ENCODE measurements at places on chromosomes 1 and 21.

DNA sequence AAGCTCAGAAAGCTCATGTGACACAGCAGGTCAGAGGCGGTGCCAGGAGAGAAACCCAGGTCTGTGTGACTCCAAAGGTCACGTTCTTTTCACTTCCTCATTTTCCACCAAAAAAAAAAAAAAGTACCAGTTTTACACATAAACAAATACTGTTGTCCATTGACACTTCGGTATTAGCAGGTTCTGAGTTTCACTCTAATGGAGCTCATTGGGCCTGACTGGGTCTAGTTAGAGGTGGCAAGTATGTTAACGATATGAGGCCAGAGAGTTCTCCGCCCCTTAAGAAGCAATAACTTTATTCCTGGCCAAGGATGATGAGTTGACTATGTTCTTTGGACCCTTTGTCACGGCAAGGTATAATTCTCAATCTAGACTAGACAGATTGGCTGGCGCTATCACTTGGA lies 30.0 kb upstream of the SDE2 start:
- DNase-seq, result no peak

DNA sequence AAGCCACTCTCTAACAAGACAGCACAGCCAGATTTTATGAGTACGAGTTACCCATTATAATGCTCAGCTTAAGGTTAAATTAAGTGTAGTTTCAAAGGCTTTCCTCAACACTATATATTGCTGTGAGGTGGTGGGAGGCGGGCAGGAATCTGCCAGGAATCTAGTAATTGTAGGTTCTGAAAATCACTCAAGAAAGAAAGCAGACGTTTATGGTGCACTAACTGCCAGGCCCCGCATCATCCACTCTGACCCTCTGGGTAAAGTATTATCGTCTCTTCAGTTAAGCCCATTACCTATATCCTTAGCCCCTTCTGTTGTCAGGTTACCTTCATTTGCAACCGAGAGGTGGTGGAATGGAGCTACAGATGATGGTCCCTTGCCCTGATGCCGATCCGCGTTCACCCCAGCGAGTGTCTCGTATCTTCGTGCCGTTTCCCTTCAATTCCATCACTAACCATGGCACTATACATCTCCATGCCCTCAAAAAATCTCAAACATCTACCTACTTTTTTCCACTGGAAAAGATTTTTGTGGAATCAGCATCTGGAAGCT lies 12.4 kb downstream of the HMGN1 start:
- no peak for DNase-seq

GRCh38 chr1:192703283-192704206 lies 67.6 kb downstream of the RGS13 start:
- DNase-seq, result no peak

DNA sequence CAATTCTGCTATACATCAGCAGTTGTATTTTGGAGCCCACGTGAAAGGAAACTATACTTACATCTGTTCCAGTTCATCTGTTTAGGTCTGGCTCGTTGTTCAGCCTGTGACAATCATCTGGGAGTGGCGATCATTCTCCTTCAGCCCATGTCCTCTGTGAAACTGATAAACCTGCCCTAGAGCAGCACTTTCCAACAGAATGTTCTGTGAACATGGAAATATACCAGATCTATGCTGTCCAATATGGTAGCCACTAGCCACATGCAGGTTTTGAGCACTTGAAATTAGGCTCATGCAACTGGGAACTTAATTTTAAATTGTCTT lies 24.5 kb upstream of the COQ8A start:
- DNase-seq, result no peak

GRCh38 chr1:182589931-182590330 lies 875 bp upstream of the RNASEL start:
- no peak for DNase-seq

- no peak for DNase-seq
These were observed 48.8 kb downstream of the ZFYVE9 start for GRCh38 chr1:52190500-52191252.

- no peak for DNase-seq
These were observed 6.4 kb downstream of the SCNN1D start for GRCh38 chr1:1286313-1287261.

DNA sequence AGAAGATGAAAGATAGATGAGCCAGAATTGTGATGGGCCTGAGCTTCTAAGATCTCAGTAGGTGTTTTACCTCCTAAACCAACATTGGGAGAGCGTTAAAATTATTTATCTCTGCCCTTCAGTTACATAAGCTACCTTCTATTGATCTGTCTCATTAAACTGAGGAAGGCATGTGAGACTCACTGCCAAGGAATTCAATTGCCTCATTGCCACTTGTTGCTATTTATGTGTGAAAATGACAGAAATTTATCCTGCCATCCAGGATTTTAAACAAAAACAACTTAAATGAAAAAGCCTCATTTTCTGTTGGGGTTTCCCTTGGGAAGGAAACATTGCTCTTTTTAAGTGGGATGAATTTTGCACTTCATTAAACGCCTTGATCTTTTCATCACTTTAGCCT lies 78.7 kb upstream of the RUNX1 start:
- no peak for DNase-seq

- DNase-seq, result no peak
These were observed 25.2 kb upstream of the SPAG17 start for GRCh38 chr1:118210051-118210722.

GRCh38 chr1:69129538-69129937 lies 438.2 kb upstream of the LRRC7 start:
- DNase-seq, result no peak

DNA sequence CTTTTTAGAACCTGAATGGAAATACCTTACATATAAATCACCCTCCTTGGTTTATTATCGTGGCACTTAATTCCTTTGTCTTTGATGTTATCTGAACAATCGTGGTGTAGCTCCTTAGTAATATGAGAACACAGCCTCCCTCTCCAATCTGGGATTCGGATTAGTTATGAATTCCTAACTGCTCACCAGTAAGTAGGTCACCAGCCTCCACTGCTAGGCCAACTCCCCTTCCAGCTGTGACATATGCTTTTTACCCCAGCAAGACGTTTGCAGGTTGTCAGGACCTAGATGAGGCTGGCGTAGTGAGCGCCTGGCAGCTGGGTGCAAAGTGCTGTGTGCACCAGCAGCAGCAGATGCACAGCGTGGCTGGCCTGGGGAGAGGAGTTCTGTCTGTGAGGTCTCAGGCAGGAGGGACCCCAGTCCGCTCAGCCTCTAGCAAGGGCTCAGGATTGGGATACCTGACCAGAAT lies 38.2 kb downstream of the NTPCR start:
- peak; percentile 69 for DNase-seq

GRCh38 chr21:22244516-22244915 lies 1246.3 kb downstream of the NCAM2 start:
- no peak for DNase-seq

GRCh38 chr1:183882335-183883167 lies 77.6 kb downstream of the RGL1 start:
- DNase-seq, result no peak

DNA sequence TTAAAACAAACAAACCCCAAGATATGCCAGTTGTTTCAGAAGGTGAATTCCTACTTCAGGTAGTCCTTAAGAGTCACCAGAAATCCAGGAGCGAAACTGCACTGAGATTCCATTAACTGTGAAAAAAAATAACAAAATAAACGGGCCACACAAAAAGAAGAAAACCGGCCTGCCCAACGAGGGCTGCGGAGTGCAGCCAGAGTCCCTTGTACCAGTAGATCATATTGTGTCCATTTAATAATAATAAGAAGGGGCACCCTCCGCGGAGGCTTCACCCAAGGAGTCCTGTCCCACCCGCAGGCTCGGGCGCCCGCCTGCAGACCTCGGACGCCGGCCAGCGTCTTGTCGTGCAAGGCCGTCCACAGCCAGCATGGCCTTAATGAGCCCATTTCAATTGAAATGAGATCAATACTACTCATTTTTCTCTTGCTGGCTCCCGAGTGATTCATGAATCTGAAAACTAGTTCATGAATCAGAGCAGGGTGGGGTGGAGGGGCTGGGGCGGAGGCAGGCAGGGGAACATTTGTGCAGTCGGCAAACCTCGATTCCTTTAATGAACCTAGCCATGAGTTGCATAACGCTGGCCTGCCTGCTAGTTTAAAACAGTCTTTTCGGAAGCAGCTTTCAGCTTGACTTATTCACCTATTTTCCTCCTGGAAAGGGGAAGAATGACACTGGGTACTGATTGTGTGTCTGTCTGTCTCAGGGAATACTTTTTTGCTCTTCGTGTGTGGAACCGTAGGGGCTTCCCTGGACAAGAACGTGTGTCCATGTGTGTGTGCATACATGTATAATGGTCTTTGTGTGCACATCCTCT lies 113.1 kb upstream of the IRF2BP2 start:
- no peak for DNase-seq

DNA sequence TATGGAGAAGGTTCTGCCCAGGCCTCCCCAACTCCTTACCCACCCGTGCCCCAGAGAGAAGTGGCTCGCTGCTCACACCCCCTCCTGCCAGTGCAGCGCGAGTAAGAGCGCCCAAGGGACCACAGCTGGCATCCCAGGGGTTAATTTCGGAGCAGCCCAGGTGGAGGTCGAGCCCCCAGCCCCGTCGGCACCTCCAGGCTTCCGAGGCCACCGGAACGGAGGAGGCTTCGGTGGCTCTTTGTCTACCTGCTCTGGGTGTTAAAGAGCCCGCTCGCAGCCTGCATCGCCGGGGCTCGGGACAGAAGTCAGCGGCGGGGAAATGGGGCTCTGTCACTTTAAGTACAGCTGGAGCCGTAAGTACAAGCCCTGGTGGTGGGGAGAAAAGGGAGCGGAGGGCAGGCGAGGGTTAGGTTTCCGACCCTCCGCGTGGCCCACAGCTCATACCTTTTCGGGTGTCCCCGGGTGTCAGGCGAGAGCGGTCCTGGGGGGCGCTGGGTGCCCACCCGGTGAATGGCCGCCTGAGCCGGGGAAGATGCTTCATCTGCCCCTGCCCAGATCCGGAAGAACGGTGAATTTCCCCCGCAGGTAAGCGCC lies 89.4 kb upstream of the IPO9 start:
- peak; percentile 86 for DNase-seq

- DNase-seq, result no peak
These were observed 363.7 kb downstream of the SETD4 start for GRCh38 chr21:35696644-35697043.

- DNase-seq, result no peak
These were observed 1.1 kb upstream of the TNFRSF18 start for GRCh38 chr1:1207571-1207892.

DNA sequence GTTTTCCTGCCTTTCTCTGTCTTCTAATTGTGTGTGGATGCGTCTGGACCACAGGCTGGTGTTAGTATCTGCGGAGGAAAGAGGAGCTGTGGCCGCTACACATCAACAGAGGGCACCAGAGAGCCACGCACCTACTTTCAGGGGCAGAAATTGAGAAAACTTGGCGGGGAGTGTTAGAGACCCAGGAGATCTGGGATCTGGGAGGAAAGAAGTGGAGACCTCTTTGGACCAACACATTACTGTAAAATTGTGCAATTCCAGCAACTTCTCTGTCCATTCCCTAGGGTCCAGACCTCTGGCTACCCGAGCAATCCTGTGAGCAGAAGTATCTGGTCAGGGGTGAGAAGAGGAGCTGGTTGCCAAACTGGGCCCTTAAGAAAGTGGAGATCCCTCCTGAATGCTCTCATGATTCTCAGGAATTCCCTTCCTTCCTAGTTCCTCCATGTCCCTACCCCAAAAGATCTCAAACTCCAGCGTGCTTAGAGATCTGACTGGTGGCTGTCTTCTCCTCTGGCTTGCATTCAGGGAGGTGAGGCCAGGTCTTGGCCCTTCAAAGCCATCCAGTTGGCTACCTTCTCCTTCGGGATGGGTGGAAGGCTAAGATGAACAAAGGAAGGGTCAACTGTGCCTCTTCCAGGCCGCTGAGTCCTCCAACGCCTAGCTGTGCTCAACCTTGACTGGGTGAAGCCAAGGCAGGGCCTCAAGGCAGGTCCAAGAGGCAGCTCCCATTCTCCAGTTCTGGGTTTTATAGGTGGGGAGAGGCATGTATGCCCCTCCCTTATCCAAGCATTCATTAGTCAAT lies 1.2 kb upstream of the KIRREL1 start:
- peak; percentile 88 for DNase-seq

DNA sequence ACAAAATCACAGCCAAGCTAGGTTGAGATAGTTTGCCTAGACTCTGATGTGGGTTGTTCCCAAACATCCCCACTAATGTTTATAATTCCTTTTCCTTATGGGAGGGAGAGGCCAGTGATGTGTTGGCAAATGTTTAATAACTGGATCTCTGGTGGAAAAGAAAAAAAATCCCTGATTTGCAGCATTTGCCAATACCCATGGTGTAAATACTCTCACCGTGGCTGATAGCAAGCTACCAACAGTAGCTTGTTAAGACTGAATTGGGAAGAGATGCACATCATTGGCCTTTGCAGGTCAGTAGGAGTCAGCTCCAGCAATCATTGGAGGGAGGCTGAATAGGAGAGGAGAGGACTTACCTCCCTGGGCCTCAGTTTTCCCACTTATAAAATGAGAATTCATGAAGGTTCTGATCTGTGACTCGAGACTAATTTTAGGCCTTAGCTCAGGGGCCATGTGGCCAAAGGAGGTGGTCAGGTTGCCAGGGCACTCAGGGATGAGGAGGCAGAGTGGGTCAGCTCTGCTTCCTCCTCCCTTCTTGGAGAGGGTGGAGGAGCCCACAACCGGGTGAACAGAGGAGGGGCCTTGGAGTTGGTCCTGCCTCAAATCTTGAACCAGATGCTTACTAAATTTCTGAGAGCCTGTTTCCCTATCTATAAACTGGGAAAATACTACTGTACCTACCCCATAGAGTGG lies 20.0 kb upstream of the SCMH1 start:
- no peak for DNase-seq

- DNase-seq, result no peak
These were observed 185.4 kb downstream of the LMO4 start for GRCh38 chr1:87513966-87514660.

DNA sequence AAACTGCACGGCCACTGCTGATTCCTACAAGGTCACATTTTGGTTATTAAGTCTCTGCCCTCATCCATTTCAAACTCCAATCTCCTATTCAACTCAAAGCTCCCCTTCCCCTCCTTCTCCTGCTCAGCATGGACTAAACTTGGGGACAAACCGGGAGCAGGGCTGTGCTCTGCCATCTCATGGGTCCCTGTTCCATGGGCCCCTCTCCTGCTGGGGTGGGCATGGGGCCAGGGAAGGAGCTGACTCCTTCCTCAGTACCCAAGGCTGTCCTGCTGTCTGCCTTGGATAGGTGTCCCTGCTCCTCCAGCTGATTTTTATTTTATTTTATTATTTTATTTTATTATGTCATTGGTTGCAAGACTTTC lies 27.1 kb downstream of the TNNT2 start:
- no peak for DNase-seq

GRCh38 chr1:234701737-234702341 lies 91.9 kb upstream of the IRF2BP2 start:
- DNase-seq, result no peak

GRCh38 chr1:4486408-4487120 lies 167.8 kb upstream of the AJAP1 start:
- DNase-seq, result no peak

Measured in retina (tissue), 1 donor.